Chondrocyte (in vitro differentiated cells): ENCODE measurements at places on chromosomes 7 and 10.

DNA sequence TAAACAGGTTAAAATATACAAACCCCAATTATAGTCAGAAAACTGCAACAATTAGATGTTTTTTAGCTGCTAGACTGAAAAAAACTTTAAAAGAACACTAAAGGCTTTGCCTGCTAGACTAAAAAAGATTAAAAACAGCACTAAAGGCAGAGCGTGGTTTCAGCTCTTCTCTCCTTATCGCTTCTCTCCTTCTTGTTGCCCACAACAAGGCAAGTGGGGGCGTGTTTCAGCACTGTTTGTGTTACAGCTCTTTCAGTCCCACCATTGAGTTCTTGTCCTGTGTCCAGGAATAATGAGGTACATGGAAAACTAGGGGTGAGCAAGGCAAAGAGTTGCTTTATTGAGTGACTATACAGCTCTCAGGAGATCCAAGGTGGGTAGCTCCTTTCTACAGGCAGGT, 112.3 kb downstream of the HPSE2 start:
- DNase-seq, result no peak

- no peak for DNase-seq
Observed at GRCh38 chr10:51910189-51910588, 210.8 kb upstream of the CSTF2T start.

- no peak for DNase-seq
Observed at GRCh38 chr10:72126184-72126871, 38.0 kb upstream of the SPOCK2 start.

- no peak for DNase-seq
Observed at GRCh38 chr7:42611289-42611928, 300.5 kb downstream of the C7orf25 start.

DNA sequence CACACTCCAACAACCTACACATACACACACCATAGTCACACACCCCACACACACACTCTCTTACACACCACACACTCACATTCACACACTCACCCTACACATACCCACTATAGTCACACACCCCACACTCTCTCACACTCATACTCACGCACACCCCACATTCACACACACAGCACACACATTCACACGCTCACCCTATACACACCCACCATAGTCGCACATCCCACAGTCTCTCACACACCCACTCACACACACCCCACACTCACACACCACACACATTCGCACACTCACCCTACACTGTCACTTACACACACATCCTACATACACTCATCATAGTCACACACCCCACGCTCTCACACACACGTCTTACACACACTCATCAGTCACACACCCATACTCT, 85.6 kb downstream of the HECW1 start:
- no peak for DNase-seq

GRCh38 chr10:75018251-75018650, 93.2 kb upstream of the SAMD8 start:
- DNase-seq, result no peak

DNA sequence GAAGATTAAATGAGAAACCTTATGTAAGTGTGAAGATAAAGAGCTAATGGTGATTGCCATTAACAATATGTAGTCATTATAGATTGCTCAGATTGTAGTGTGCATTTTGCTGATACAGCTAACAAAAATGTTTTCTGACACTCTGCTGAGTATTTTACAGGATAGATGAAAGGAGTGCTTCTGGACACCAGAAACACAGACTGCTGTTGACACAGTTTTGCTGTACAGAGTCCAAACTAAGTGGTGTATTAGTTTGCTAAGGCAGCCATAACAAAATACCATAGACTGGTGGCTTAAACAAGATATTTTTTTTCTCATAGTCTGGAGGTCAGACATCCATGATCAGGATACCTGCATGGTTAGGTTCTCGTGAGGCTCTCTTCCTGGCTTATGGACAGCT, 2.2 kb downstream of the SMC3 start:
- no peak for DNase-seq

- no peak for DNase-seq
Observed at GRCh38 chr10:28676326-28676967, 874 bp upstream of the BAMBI start.

DNA sequence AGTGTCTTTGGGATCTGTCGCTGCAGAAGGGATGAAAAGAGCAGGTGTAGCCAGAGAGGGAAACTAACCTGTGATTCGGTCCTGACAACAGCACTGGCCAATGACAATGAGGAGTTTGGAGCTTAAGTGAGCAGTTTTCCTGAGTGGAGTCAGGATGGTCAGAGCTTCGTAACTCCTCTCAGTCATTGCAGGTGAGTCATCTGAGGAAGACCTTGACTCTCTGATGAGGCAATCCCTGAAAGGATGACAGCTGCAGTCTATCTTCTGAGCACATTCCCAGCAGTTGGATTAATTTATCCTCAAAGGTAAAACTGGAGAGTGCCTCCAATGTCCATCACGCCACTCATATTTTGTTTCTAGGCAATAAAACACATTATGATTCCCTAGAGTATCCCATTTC, 401.9 kb downstream of the POM121L12 start:
- DNase-seq, result no peak

GRCh38 chr10:34116681-34117271, 698.3 kb downstream of the PARD3 start:
- no peak for DNase-seq

DNA sequence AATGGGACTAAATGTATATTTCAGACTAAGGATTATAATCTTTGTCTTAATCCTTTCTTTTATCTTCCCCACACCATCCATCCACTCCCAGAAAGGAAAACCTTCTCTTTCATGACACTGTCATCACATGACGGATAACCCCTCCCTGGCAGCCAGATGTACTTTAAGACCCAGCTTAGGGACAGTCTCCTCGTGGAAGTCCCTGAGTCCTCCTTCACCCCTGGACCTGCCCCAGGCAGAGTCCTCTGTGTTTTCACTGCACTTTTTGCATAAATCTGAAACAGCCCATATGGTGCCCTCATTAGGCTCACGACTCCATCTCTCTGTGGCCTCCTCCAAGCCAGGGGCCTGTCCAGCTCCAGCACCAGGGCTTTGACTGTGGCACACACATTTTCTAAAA, 16.0 kb downstream of the NRAP start:
- no peak for DNase-seq

DNA sequence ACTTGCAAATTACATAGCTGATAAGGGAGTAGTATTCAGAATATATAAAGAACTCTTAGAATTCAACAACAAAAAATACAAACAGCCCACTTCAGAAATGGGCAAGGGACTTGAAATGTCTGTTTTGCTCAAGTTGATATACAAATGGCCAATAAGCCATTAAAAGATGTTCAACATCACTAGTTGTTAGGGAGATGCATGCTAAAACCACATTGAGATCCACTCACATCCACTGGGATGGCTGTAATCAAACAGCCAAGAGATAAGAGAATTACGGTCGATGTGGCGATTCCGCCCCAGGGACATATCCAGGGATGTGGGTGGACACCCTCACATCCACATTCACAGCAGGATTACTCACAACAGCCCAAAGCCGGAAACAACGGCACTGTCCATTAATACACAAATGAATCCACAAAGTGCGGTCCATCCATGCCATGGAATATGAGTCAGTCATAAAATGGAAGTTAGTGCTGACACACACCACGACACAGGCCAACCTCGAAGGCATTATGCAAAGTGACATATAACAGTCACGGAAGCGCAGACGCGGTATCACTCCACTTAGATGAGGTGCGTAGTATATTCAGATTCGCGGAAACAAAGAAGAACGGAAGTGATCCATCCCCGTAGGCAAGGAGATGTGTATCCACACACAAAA, 227.8 kb downstream of the DNAJB6 start:
- no peak for DNase-seq
